ENCODE measurements at places on chromosomes 7 and 10.

DNA sequence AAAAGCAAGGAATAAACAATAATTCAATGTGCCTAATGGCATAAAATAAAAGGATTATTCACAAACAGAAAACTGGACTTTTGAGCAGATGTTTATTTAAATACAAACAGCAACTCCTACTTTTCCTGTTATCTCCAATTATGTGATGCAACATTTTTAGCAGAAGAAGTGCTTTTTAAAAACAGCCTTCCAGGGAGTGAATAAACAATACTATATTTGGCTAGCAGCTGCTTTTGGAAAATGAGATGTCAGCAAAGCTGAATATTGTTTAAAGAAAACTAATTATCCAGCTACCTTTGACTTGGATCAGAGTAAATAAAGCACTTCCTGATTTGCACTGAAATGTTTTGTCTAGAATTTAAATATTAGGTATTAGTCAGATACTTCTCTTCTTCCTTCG is 23.2 kb downstream of the CDK1 start:
- DNase-seq = no peak

- no peak for DNase-seq
Measured at GRCh38 chr10:78177491-78178185, 144.0 kb downstream of the RPS24 start.

DNA sequence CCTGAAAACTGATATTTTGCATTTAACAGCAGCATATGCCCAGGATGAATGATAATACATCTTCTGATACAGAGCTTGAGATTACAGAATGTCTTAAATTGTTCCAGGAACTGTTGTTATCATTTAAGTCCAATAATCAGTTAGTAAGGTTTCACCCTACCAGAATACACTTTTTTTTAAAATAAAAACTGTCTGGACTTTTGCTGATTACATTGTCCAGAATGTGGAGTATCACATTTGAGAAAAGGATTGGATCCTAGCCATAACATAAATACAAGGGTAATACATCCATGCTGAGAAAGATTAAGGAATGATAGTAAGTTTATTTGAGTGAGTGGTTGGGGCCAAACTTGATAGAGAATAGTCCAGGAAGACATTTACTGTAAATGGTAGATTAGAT is 71.0 kb downstream of the SEPTIN7 start:
- DNase-seq = no peak

DNA sequence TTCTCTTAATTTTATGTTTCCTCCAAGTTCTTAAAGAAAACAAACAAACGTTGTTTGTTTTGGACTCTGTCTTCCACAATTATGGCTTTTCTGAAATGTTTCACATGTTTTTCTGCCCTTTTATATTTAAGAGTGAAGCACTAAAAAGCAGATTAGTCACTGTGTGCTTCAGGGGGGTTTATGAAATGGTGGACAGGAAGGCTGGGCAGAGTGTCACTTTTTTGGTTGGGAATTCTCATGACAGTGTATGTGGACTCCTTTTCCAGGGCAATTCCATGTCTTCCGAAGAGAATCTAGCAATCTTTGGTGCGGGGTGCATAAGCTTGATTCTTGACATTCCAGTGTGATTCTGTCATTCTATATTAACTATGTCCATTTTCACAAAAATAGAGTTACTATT is 669.4 kb downstream of the PARD3 start:
- no peak for DNase-seq

DNA sequence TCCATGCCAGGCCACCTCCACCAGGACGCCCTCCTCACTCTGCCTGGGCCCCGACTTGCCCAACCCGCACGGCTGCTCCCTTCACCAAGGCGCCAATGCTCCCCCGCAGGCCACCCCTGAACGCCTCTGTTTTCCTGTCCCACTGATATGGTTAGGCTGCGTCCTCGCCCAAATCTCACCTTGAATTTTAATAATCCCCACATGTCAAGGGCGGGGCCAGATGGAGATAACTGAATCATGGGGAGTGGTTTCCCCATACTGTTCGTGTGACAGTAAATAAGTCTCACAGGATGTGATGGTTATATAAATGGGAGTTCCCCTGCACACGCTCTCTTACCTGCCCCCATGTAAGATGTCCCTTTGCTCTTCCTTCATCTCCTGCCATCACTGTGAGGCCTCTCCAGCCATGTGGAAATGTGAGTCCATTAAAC is 29.8 kb downstream of the RSU1 start:
- no peak for DNase-seq

- peak; percentile 87 for DNase-seq
Measured at GRCh38 chr10:74150204-74150989, at the start of gene AP3M1. TSS of gene AP3M1 (minus strand) at chr10:74150828. CDS start at chr10:74138379, 12,449 bp downstream.

DNA sequence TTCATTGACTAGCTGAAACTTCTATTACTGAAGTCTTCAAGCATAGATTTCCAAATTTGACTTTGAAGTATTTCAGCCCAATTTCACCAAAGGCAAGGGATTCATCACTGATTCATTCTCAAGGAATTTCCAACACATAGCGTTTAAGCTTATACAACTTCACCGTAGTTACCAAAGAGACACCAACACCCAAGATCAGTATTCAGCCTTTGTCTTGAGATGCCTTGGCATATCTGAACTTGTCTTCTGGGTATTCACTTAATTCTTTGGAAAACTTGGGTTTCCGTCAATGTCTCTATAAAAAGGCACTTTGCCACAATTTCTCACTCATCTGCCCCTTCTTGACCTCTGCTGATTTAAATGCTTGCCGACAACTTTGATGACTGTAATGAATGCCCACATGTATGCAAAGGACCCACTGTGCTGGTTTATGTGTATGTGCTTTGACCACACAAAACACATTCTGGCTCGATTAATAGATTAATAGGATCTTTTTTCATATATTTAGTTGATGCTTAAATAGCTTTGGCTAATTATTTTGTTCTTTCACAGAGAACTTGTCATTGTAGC is 49.6 kb downstream of the TES start:
- no peak for DNase-seq

DNA sequence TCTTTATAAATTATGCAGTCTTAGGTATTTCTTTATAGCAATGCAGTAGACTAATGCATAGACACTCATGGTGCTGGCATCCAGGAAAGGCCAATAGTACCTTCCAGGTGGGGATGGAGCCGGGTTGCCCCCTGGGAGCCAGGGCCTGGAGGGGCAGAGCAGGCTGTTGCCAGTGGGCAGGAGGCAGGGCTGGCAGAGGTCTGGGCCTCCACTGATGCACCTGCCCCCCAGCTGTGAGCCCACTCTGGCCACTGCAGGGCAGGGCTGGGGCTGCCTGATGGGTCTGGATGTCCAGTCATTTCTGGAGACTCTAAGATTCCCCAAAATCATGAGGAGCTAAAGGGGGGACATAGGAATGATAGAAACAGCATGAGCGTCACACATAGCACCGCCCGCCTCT is 66.7 kb downstream of the MICALL2 start:
- no peak for DNase-seq

DNA sequence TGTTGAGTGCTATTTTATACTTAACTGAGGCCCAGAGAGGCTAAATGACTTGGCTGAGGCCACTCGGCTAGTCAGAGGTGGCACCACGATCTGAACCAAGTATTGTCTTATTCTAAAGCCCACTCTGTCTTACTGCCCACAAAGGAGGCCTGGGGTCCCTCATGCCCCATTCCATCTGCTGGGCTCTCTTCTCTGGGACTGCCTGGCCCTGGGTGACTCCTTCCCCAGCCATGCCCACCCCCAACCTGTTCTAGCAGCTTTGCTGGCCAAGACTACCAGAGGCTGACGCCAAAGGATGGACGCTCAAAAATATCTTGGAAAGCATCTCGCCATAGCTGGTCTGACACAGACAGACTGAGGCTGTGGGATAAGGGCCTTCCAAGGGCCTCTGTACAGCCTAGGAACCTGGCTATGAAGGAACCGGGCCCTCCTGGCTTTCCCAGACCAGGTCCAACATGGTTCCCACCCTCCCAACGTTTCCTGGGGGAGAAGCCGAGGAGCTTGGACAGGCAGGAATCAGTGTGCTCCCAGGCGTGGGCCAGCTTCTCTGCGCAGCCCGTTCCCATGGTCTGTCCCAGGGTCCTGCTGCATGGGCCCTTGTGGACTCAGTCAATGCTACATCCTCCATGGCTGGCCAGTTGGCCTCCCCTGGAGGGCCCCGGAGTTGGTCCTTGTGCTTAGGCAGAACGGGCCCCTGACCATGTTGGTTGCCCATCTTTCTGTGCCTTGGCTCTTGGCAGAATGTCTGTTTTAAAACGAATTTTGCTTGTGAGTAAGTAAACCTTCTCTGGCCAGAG is 11.7 kb downstream of the HSPA12A start:
- DNase-seq = no peak

DNA sequence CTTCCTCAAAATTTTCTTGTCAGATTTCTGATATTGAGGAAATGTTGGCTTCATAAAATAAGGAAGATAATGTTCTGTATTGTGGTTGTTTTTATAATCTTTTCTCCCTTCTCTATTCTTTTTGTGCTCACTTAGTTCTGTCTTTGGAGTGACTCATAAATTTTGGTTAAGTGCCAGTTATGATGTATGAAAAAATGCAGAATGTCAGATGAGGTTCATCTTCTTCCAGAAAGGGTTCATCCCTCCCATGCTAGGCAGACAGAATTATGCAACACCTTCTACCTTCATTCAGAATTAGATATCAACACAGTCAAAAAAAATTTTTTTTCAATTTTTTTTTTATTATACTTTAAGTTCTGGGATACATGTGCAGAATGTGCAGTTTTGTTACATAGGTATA is 36.6 kb upstream of the CYP2C19 start:
- DNase-seq = no peak

GRCh38 chr10:103790580-103790979 is 64.8 kb downstream of the SH3PXD2A start:
- DNase-seq = no peak

DNA sequence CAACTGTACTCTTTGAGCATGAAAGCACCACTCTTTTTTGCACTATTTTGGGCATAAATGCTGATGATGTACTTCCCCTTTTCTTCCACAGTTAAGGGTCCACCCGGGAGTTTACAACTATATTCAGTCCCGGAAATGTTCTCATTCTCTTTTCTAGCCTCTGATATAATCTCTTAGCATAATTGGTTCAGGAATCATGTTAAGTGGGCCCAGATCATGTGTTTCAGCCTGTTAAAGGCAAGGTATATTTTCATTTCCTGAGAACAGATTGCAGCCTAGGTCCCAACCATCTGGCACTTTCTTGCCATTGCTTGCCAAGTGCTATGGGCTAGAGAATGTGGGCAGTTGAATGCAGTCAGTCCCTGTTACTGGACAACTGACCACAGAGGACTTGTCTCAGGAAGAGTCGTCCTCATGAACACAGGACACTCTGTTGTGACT is 111.4 kb upstream of the GLCCI1 start:
- no peak for DNase-seq

DNA sequence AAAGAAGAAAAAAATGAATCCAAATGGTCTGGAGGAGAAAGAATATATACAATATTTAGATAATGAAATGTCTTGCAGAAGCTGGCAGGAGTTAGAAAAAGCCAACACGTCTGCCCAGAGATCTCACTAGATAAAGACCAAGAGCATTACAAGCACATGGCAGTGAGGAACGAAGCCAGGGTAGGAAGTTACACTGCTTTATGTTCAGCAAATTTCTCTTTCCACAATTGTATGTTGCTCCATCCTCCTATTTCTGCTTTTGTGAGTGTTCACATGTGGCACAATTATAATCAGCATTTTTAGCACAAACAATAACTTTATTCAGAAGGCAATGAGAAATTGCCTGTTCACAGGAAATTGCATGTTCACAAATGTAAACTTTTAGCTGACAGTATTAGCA is 53.7 kb downstream of the LRRC17 start:
- no peak for DNase-seq

GRCh38 chr7:105782391-105783042 is 93.9 kb downstream of the ATXN7L1 start:
- no peak for DNase-seq

- peak; percentile 35 for DNase-seq
Measured at GRCh38 chr7:139452958-139453672, 30.4 kb downstream of the KLRG2 start.

- no peak for DNase-seq
Measured at GRCh38 chr7:80643336-80643915, 5.0 kb downstream of the CD36 start.

DNA sequence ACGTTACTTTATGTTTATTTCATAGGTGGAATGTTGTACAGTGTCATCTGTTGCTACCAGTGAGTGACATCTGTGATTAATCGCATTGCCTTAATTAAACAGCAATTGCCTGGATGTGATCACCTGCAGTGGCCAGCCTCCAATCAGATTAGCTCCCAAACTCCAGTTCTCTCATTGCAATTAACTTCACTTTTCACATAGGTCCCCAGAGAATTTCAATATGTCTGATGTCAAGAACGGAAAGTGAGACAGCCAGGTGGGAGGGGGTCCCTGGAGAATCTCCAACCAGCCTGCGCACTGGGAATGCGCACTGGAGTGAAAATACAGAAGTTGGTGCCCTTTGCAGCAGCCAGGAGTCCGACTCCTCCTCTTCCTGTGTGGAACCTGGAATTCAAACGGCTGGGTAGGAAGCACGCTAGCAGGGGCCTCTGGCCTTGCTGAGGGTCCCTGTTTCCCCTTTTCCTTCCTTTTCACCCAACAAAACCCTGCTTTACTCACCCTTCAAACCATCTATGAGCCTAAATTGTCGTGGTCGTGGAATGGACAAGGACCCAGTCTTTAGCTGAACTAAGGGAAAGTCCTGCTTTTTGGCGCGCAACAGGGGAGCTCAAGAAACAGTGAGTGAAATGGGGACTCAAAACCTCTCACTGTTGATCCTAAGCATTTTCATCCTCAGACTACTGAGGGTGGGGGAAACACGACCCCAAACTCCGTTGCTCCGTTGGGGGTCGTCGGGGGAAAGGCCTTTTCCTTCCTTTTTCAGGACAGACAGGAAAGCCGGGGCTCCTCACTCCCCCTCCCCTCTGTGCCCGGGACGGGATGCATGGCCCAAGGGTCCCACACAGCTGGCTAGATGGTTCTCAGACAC is 1355.5 kb upstream of the LRRTM3 start:
- DNase-seq = peak; percentile 71

DNA sequence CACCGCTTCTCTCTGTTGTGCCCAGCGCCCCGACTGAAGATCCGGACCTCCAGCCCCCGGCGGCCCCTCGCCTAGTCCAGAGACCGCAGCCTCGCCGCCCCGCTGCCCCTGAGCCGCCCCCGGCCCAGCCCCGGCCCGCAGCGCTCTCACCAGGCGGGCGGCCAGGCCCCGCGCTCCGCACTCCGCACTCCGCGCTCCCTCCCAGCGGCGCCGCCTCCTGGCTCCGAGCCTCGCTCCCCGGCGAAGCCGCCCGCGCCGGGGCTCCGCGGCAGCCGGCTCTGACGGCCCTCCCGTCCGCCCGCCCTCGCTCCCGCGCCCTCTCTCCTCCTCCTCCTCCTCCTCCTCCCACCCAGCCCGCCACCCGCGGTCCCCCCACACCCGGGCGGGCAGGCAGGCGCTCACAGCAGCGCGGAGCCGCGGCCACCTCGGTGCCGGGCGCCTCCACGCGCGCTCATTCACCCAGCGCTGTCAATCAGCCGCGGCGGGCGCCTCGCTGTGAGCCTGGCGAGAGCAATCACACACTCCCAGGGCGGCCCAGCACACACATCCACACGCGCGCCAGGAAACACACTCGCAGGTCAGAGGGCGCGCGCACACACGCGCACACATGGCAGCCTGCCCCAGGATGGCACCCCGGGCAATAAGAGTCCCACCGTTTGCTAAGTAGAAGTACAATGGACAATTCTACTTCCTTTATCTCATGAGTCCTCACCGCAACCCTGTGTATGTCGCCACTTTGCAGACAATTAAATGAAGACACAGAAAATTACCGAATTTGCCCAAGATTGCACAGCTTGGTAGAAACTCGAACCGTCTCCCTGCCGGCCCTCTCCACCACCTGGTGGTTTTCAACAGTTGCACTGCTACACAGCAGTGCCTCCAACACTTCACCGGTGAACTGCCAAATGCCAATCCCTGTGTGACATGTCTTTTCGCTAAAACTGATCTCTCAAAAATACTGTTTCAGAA is at the start of gene PRRT4:
PRRT4 (minus strand) TSS at position 280 of the 969 bp plus-strand sequence.
- peak; percentile 38 for DNase-seq
